ENCODE measurements at places on chromosomes 3 and 15. TPM values are rescaled to one million over a fixed set of nuclear protein-coding genes. Genes with fewer than 3 reads are reported as not detected.

GRCh38 chr3:10557250-10557649 is 51.9 kb upstream of the ATP2B2 start:
- no peak for DNase-seq

GRCh38 chr15:28127036-28127435 is 27.9 kb upstream of the OCA2 start:
- DNase-seq, result no peak

DNA sequence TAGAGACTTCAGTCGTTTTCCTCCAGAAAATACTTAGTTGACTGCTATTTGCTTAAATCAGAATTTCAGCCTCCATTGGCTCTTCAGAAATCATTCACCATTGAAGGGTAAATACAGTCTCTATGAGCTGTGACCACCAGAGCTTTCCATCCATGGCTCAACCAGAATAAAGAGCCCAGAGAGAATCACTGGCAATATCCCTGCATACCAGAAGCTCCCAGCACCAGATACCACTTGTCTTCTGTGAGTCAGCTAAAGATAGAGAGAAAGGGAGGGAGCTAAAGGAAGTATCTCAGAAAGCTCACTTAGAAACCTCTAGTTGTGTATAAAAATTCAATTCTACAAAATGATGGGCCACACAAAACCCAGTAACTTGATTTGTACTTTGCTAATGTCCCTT is 115.2 kb upstream of the TMCO5A start:
- no peak for DNase-seq

DNA sequence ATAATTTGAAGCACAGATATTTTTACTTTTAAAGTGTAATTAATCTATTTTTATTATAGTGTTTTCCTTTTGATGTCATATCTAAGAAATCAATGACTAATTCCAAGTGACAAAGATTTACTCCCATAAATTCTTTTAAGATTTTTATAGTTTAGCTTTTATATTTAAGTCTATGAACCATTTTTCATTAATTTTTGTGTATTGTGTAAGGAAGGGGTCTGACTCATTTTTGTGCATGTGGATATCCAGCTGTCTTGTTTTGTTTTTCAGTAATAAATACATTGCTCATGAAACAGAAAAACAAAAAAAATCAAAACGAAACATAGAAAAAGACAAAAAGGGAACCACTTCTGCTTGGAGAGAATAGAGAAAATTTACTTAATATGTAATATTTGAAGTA is 145.1 kb downstream of the EPHA6 start:
- no peak for DNase-seq

TMEM207 gene
- total RNA-seq, result not detected

DNA sequence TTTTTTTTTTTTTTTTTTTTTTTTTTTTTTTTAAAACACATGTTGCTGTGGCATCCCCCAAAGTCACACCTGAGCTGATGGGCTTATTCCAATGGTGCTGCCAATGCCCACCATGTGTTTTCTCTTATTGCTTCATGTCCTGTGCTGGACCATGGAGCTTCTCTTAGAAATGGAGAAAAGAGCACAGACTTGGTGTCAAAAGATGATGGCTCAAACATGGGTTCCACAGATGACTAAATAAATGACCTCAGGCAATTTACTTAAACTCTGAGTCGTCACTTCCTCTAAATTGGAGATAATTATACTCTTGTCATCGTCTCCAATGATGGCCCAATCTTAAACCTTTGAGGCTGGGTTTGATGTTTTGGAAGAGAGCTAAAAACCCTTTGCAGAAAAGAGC is 28.1 kb downstream of the CHST2 start:
- DNase-seq, result no peak

GRCh38 chr3:179189759-179190158 is 41.6 kb downstream of the PIK3CA start:
- DNase-seq, result no peak

IRAK2 gene
- 1.2 TPM for total RNA-seq

GRCh38 chr15:96505014-96505413 is 174.5 kb downstream of the NR2F2 start:
- DNase-seq, result no peak

CPNE9 gene
- total RNA-seq, result not detected
